ENCODE measurements at places on chromosomes 6 and 20. TPM values are rescaled to one million over a fixed set of nuclear protein-coding genes. Genes with fewer than 3 reads are reported as not detected.

DNA sequence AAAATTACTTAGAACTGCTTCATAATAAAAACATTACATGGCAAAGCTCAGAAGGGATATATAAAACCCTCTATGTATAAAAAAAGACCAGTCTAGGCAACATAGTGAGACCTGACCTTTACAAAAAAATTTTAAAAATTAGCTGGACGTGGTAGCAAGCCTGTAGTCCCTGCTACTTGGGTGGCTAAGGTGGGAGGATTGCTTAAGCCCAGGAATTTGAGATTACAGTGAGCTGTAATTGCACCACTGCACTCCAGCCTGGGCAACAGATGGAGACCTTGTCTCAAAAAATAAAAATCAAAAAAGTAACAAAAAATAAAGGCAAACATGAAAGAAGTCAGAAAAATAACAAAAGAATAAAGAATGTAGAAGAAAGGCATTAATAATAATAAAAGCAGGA, 21.5 kb upstream of the TPD52L1 start:
- no peaks in the 10 kb centered on the region for H3K36me3 ChIP-seq
- H3K4me1 ChIP-seq, result no peaks in the 10 kb centered on the region
- no peaks in the 10 kb centered on the region for H3K27me3 ChIP-seq
- no peak overlapping the region for H3K27ac ChIP-seq
- no peak for DNase-seq

DNA sequence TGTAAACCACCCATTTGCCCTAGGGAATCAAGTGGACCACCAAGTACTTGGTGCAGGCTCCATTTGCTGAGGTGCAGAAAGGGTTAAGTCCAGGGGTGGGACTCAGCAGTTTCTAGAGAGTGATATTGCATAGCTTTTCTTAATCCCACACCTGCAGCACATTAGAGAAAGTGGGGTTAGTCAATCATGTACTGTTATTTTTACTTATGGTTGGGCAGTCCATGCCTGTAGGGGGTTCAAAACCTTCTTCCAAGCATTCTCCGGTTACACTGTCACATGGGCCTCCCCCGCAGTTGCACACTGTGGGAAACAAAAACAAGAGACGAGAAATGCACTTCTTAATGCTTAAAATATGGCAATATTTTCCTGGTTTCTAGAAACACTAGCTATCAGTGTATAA, 65.5 kb downstream of the LAMA4 start:
- no peak overlapping the region for H3K27ac ChIP-seq
- DNase-seq, result no peak
- H3K4me1 ChIP-seq, result no peaks in the 10 kb centered on the region
- no peak overlapping the region for H3K4me3 ChIP-seq
- no peaks in the 10 kb centered on the region for H3K27me3 ChIP-seq
- no peaks in the 10 kb centered on the region for H3K36me3 ChIP-seq

GRCh38 chr6:25312703-25313102, 33.5 kb downstream of the CARMIL1 start:
- no peaks in the 10 kb centered on the region for H3K36me3 ChIP-seq
- H3K4me3 ChIP-seq, result no peak overlapping the region
- DNase-seq, result no peak

GRCh38 chr20:45883100-45883469, 2.1 kb downstream of the ZSWIM1 start:
- H3K4me3 ChIP-seq, result no peak overlapping the region
- no peak overlapping the region for H3K27ac ChIP-seq
- no peak for DNase-seq
- peaks cover 18% of the 10 kb centered on the region for H3K4me1 ChIP-seq

DNA sequence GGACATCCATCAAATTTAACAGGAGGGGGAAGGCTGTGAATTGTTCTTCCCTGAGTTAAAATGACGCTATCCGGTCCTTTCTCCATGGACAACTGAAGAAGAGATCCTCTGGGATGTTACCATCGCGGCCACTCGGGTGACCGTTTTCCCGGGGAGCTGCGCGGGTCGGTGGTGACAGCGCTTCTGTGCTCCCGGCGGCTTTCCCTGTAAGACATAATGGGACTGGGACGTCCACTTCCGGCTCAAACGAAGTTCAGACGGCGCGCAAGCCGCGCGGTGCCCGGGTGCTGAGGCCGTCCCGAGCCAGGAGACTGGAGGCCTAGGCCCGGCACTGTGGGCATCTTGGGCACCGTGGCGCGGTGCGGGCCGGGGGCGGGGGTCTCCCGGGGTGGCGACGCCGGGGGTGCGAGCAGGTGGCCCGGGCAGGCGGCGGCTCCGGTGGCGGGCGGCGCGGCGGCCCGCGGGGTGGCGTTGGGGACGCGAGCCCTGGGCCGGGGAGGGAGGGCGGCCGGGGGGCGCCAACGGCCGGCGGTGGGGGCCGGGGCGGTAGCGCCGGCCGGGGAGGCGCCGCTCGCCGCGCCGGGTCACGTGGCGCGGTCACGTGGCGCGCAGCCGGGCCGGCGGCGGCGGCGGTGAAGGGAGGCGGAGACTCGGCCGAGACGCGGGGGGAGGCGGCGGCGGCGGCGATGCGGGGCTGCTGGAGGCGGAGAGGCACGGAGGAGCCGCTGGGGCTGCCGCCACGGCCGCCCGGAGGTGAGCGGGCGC, 63.6 kb downstream of the GTF2H5 start:
- no peaks in the 10 kb centered on the region for H3K27me3 ChIP-seq
- peaks cover 18% of the 10 kb centered on the region for H3K4me1 ChIP-seq
- DNase-seq, result peak; percentile 71
- H3K4me3 ChIP-seq, result peak overlapping the region; percentile 62
- peak overlapping the region; percentile 77 for H3K27ac ChIP-seq
- no peaks in the 10 kb centered on the region for H3K36me3 ChIP-seq

Gene BFSP1
- not detected for total RNA-seq

Gene NKAIN4
- total RNA-seq, result not detected

Gene BEND3
- 1.1 TPM for total RNA-seq

Measured in naive thymus-derived CD4-positive, alpha-beta T cell (primary cell).